ENCODE measurements at places on chromosomes 4 and X. TPM values are rescaled to one million over a fixed set of nuclear protein-coding genes. Genes with fewer than 3 reads are reported as not detected.

The ZNF711 gene
- 0.86 TPM for total RNA-seq

The TMEM144 gene
- total RNA-seq: 11.8 TPM

The CENPC gene
- 31.9 TPM for total RNA-seq

The GYPB gene
- total RNA-seq: not detected

The CCSER1 gene
- 0.11 TPM for total RNA-seq

The HAND2 gene
- total RNA-seq: 0.78 TPM

The EPGN gene
- total RNA-seq: 0.13 TPM

The CXCL1 gene
- total RNA-seq: 9.4 TPM

The GAGE12J gene
- not detected for total RNA-seq

The HEPH gene
- 0.13 TPM for total RNA-seq

The FAM236A gene
- not detected for total RNA-seq

The HELT gene
- total RNA-seq: not detected

The SLC25A43 gene
- 34.4 TPM for total RNA-seq

The PGRMC2 gene
- total RNA-seq: 58.6 TPM

The PHEX gene
- 1.3 TPM for total RNA-seq

The ZNF157 gene
- not detected for total RNA-seq

The CDS1 gene
- under 0.01 TPM for total RNA-seq

The KCNE5 gene
- 0.11 TPM for total RNA-seq

The FTSJ1 gene
- 38.6 TPM for total RNA-seq

The PAGE2 gene
- total RNA-seq: not detected

The CLGN gene
- 0.39 TPM for total RNA-seq

The SSX4 gene
- total RNA-seq: not detected

The TCEAL9 gene
- 184 TPM for total RNA-seq

The SHROOM2 gene
- 2.0 TPM for total RNA-seq

The PTPN13 gene
- total RNA-seq: 44.3 TPM

The SPRY1 gene
- 0.39 TPM for total RNA-seq

The RAB40AL gene
- total RNA-seq: 1.6 TPM

The HNRNPD gene
- 26.8 TPM for total RNA-seq

The TMPRSS11D gene
- not detected for total RNA-seq

The FSTL5 gene
- total RNA-seq: not detected

The FRMPD3 gene
- 0.39 TPM for total RNA-seq

The ENPEP gene
- 0.26 TPM for total RNA-seq

The FAM149A gene
- total RNA-seq: 13.6 TPM

The HSFX1 gene
- total RNA-seq: 1.2 TPM

The CENPE gene
- 24.3 TPM for total RNA-seq

The CHRDL1 gene
- total RNA-seq: 1.2 TPM

The PLP1 gene
- 0.86 TPM for total RNA-seq

The SYNPO2 gene
- 6.4 TPM for total RNA-seq

The ARR3 gene
- not detected for total RNA-seq

The DKK2 gene
- 0.32 TPM for total RNA-seq

The CENPI gene
- total RNA-seq: 13.0 TPM

The SMC1A gene
- total RNA-seq: 15.3 TPM

The CHST7 gene
- total RNA-seq: 2.6 TPM

The VSIG1 gene
- under 0.01 TPM for total RNA-seq

The FAAH2 gene
- 0.22 TPM for total RNA-seq

The HGFAC gene
- total RNA-seq: 0.32 TPM

The GPR143 gene
- total RNA-seq: 0.13 TPM

The TSPAN5 gene
- total RNA-seq: 37.0 TPM

The COL4A6 gene
- not detected for total RNA-seq

The CD38 gene
- 0.11 TPM for total RNA-seq

The MAGEA10 gene
- total RNA-seq: not detected

The NWD2 gene
- not detected for total RNA-seq

The TSPAN7 gene
- total RNA-seq: 0.11 TPM

The SYTL5 gene
- total RNA-seq: under 0.01 TPM

The MAGEB17 gene
- not detected for total RNA-seq

The BRS3 gene
- under 0.01 TPM for total RNA-seq

The ARHGAP24 gene
- total RNA-seq: 19.8 TPM

The REELD1 gene
- 0.26 TPM for total RNA-seq

The SPANXB1 gene
- not detected for total RNA-seq

The PDGFC gene
- 106 TPM for total RNA-seq
